ENCODE measurements at places on chromosomes 5 and 9.

DNA sequence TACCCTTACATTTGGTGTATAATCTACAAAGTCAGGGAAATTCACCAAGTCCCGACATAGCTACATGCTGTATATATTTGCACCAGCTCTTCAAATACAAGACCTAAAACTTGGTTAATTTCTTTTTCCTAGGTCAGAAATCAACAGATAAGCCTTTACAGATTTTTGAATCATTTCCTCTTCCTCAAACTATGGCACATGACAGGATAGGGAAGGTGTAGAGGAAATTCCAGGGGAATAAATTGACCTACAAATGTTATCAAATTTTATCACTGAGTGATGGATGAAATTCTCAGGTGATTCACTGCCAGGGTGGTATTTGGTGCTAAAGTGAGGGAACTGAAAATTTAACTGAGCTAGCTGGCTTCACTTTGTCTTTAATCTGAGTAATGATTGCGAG lies 360.0 kb downstream of the BNC2 start:
- no peak for DNase-seq

- no peak for DNase-seq
These were observed 57.2 kb downstream of the MTRR start for GRCh38 chr5:7925961-7926695.

- no peak for DNase-seq
These were observed 52.8 kb upstream of the XPA start for GRCh38 chr9:97749928-97750327.

GRCh38 chr5:168712280-168712924 lies 133.2 kb upstream of the PANK3 start:
- no peak for DNase-seq

DNA sequence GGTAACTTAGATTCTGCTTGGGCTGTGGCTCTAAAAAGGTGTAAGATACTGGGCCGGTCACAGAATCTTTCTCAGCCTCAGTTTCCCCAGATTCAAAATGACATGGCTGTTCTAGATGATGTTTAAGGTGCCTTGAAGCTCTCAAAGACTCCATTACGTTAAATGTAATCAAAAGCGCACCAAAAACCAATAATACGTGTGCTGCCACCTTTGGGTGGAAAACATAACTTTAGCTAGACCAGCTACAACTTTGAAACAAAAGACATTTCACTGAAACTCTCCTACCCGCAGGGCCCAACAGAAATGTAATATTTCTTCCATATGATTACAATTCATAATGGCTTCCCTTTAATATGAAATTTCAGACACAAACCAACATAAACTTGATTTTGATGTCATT lies 35.0 kb upstream of the PCSK5 start:
- DNase-seq: no peak

DNA sequence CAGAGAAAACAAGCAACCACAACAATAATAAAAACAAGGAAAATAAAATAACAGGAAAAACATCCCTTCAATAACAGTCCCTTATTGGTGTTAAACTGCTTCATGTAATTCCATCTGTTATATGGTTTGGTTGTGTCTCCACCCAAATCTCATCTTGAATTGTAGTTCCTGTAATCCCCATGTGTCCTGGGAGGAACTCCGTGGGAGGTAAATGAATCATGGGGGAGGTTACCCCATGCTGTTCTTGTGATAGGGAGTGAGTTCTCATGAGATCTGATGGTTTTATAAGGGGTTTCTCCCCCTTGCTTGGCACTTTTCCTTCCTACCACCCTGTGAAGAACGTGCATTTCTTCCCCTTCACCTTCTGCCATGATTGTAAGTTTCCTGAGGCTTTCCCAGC lies 369.8 kb downstream of the TMEM232 start:
- no peak for DNase-seq
